ENCODE measurements at places on chromosomes 7 and 10.
A peak's percentile ranks its signal among the peaks of the same experiment; 100 is the strongest.

GRCh38 chr10:78648256-78648860, 420.4 kb upstream of the ZMIZ1 start:
- no peak for DNase-seq

GRCh38 chr7:107631588-107632491, 28.8 kb upstream of the SLC26A4 start:
- no peak for DNase-seq

DNA sequence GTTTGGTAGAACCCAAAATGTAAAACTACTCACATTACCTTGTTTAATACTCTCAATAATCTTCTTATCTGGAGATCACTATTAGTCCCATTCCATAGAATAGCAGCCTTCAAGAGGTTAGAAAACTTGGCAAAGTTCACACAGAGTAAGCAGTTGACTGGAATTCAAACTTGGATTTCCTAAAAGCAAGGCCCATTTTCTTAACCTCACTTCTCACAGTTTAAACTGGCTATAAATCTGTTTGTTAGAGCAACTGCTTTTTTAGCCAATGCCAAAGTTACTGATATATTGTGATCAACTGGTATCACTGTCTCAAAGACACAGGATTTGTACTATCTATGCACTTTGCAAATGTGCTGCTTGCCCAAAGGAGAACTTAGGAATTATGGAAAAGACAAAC, 230.2 kb downstream of the THSD7A start:
- no peak for DNase-seq

GRCh38 chr7:80060218-80060806, 74.3 kb upstream of the GNAI1 start:
- DNase-seq: peak; percentile 15

- DNase-seq: no peak
Measured at GRCh38 chr10:65100146-65100545, 1578.9 kb downstream of the REEP3 start.

DNA sequence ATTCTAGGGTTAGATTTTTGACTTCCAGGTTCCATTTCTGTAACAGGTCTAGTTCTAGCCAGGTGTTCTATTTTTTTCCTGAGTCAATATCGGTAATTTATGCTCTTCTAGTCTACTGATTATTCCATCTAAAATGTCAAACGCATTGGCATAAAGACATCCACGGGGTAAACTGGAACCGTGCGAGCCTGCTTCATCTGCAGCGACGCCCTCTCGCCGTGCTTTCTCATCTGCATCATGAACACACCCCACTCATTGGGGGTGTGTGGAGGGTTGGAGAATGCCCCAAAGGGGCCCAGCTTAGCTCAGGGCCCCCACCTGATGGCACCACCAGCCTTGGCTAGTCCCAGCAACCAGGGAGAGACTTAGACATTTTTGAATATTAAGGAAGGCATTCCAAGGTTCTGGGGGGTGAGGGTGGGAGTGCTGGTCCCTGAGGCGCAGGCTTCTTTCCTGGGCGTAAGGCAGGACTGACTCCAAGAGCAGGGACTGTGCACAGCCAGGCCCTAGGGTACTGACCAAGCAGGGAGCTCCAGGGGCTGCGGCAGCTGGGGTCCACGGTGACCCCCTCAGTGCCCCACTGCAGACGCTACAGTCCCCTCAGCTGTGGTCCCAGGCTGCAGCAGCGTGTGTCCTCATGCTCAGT, 12.9 kb upstream of the CRYGN start:
- DNase-seq: no peak

DNA sequence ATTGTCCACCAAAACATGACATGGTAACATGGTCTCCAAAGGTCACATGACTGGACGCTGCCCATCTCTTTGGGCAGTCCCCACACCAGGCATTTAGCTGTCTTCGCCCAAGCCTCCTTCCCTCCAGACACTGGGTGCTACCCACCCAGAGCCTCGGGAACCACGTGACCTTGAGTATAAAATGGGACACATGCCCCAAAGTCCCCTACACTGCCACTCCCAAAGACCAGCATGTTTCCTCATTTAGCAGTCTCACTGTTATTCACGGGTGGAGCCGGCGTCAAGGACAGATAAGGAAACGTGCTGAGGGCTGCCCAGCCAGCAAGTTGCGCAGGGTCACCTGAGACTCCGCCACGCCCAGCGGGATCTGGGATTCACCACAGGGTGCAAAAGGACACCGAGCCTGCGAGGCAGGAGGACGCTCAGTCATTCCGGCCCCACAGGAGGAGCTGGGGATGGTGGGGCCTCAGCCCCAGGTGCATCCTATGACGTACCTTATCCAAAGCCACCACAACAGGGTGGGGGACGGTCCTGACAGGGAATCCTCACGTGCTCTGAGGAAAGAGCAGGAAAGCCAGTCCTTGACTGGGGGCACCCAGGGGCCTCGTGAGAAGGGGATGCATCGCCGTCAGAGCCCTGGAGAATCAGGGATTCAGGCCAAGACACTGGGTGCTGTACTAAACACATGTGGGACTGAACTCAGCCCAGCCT, 226.9 kb downstream of the TNS3 start:
- DNase-seq: no peak

DNA sequence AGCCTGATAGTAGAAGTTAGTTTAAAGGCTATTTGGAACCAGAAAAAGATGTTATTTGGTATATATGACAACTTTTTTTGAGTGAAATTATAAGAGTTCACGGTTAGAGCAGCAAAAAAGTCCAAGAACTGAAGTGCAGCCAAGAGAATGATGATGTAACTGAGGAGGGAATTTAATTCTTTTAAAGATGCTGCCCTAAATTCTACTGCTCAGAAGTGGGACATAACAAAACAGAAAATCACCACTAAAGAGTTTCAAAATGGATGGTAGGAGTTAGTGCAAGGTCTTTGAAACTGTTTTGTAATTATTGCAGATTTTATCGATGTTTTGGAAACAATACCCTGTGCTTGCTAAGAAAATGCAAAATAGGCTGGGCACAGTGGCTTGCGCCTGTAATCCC, 6.5 kb downstream of the SAMD8 start:
- no peak for DNase-seq

All from SHP77 (cell line).